Calu3 (cell line): ENCODE measurements at places on chromosomes 6 and 20.
A peak's percentile ranks its signal among the peaks of the same experiment; 100 is the strongest.

DNA sequence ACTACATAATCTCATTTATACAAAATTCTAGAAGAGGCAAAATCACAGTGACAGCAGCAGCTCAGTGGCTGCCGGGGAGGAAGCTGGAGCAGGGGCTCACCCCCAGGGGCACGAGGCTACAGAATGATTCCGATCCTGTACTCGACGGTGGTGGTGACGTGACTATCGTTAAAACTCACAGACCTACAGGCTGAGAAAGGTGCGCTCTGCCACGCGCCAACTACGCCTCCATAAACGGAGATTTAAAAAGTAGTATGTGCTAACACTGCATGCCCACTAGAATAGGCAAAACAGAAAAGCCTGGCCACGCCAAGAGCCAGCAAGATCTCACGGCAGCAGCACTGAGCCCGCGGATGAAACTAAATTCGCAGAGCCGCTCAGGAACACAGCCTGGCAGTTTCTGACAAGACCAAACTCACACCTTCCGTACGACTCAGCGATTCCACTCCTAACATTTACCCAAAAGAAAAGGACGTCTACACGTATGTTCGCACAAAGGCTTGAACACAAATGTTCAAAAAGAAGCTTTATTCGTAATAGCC lies 25.2 kb downstream of the TAF4 start:
- no peak for DNase-seq

- DNase-seq = peak; percentile 32
Measured at GRCh38 chr6:159044899-159045727, at the start of gene TAGAP. Gene TAGAP (minus strand): TSS chr6:159044991. CDS start chr6:159044146, 845 bp downstream.

GRCh38 chr6:157651731-157652490 lies 171.1 kb upstream of the SNX9 start:
- no peak for DNase-seq

DNA sequence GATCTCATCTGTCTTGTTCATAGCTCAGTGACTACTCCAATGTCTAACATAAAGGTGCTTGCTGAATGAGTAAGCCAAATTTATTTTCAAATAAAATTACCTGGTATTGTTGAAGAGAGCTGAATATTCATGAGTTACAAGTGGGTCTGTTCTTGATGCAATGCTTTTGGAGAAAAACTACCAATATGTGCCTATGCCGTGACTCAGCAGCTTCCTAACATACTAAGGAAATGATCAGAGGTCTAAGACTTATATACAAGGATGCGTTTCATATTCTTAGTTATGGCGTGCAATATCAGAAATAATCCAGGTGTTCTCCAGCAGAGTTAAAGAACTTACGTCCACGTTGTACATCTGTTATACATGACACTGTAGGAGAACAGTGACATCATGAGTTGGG lies 5.1 kb downstream of the FAM120B start:
- no peak for DNase-seq

DNA sequence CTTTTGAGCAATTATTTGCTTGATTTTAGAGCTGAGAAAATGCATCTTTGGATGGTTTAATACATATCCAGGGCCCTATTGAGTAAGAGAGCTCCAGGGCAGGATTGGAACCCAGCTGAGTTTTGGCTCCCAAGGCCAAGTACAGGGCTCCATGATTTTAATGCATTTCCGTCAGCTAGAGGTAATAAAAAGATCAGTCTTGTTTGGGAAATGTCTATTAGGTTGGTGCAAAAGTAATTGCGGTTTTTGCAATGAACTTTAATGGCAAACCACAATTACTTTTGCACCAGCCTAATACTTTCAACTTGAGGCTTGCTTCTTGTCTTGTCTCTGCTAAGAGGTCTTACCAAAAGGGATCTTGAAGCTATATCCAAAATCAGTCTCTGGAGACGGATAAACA lies 29.4 kb upstream of the CDH4 start:
- no peak for DNase-seq

GRCh38 chr6:43979525-43979924 lies 147.7 kb downstream of the MRPL14 start:
- no peak for DNase-seq

DNA sequence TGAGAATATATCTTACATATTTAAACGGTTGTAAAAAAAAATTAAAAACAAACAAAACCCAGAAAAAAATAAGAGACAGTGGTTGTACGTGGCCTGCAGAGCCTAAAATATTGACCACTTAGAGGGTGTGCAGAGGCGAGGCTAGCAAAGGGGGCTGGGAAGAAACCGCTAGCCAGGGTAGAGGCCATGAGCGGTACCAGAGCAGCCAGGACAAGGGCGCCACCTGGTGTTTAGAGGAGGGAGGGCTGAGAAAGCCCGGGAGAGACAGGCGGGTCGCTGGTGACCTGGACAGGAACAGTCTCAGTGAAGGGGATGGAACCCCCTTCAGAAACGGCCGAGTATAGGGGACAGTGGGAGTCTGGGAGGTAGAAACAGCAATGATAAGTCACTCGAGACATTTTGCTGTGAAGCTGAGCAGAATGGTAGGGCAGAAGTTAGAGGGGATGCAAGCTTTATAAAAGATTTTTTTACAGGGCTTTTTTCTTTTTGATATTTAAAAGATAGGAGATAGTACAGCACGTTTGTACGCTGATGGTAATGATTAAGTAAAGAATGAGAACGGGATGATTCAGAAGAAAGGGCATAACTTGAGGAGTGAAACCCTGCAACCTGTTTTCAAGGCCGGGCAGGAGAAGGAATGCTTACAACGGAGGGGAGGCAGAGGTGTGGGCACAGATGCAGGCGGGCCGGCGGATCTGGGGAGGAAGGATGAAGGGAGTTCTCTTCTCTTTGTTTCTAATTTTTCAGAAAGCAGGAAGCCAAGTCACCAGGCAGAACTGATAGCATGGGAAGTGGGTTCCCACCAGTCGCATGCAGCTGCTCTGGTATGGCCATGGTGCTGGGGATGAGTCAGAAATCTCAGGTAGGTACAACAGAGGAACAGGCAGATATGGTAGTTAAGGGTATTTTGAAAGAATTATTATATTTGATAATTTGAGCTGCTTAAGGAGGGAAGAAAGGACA lies 76.2 kb downstream of the FAM229B start:
- DNase-seq = peak; percentile 26

DNA sequence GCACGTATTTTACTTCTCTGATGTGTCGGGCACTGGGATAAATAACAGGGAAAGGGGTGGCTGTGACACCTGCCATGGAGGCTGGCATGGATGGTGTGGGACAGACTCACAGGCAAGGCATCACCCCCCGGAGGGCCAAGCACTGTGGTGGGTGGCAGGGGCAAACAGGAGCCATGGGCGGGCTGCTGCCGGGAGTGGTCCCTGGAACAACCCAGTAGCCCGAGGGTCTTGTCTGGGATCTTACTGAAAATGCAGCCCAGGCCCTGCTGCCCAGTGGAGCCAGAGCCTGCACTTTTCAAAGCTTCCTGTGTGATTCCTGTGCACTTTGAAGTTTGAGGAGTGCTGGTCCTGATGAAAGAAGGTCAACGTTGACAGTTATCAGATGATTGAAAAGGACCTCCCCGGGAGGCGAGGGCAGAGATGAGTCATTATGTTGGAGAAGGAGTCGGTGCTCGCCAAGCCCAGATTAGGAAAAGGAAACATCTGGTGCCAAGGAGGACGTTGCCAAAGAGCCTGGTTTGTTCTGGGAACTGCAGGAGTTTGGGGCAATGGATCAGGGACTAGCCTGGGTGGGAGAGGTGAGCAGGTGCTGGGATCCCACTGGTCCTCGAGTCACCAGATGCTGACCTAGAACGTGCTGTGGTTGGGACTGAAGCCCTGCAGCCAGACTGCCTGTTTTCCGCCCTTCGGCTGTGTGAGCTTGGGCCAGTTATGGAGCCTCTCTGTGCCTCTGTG lies 130.0 kb upstream of the GGTLC1 start:
- no peak for DNase-seq

- DNase-seq = no peak
Measured at GRCh38 chr6:11066505-11067347, 22.6 kb upstream of the ELOVL2 start.

DNA sequence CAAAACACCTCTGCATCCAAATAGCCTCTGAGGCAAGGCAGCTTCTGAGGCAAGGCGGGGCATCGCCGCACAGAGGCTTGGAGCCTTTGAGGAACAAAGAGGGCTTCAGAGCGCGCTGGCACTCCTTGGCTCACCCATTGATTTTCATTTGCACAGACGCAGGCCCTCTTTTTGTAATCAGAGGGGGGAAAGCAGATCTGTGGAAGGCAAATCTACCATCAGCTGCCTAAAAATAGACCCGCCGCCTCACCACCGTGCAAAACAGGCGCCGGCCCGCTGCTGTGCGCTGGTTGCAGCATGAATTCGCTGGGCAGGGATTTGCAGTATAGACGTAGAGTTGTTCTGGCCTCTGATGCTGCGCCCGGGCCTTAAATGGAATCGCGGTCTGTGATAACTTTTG lies 69.9 kb upstream of the STMND1 start:
- DNase-seq = no peak

GRCh38 chr6:100461917-100462705 lies 2.6 kb downstream of the SIM1 start:
- DNase-seq = no peak

GRCh38 chr20:43984587-43984986 lies 69.9 kb downstream of the TOX2 start:
- DNase-seq = no peak

DNA sequence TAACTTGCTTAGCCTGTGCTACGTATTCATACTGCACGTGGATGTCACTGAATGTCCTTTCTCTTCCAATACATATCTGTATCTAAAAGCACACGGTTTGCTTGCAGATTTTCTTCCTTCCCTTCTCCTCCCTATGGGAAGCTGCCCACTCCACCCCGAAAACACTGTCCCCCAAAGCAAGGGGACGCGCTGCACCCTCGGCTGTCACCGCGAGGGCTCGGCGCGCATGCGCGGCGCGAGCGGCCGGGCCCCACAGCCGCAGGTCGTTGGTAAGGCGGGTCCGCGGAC lies 659 bp downstream of the TMX4 start:
- peak; percentile 58 for DNase-seq

- DNase-seq = no peak
Measured at GRCh38 chr6:20565342-20565741, 31.1 kb downstream of the CDKAL1 start.

- peak; percentile 80 for DNase-seq
Measured at GRCh38 chr20:57210054-57210910, 56.2 kb downstream of the BMP7 start.

GRCh38 chr20:50169329-50169823 lies 15.9 kb upstream of the PEDS1 start:
- peak; percentile 91 for DNase-seq

- no peak for DNase-seq
Measured at GRCh38 chr6:134134654-134135053, 82.2 kb upstream of the SLC2A12 start.

GRCh38 chr6:26057899-26058298 lies 29.3 kb upstream of the HFE start:
- DNase-seq = no peak

DNA sequence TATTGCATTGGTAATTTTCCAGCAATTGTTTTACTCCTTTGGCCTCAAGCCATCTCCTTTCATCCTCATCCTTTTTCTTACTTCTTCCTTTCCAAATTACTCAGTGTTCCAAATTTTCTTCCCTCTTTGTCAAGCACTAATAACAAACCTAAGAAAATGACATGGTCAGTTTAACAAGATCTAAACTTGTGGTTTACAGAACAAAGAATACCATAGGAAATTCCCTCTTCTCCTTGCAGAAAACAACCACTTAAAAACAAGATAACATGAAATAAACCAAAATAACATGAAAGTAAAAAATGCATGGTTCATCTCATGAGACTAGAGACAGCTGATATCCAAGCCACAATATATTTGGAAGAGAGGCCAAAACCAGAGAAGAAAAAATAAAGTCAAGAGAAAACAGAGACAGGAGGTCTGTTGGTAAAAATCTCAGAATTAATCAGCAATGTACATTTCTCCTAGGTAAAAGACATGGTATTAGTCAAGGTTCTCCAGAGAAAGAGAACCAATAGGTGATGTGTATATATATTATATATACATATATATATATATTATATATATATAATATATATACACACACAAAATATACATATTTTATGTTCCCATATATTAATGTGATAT lies 51.0 kb upstream of the SENP6 start:
- DNase-seq = no peak

DNA sequence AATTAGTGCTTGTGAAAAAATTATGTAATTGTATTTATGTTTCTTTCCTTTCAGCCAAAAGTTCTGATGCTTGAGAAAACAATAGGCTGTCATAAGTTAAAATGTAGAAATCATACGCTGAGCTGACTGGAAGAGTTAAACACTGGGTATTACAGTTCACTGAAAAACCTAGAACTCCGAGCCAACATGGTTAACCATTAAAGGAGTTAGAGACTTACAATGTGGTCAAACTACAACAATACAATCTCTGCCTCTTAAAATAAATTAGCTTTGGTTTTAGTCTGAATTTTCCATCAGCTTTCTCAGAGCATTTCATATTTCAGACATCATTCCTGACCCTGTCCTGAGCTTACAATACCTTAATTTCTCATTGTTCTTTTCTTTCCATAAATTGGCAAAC lies 91.0 kb downstream of the COL12A1 start:
- DNase-seq = no peak

GRCh38 chr20:32804817-32805216 lies 14.9 kb upstream of the MAPRE1 start:
- no peak for DNase-seq

DNA sequence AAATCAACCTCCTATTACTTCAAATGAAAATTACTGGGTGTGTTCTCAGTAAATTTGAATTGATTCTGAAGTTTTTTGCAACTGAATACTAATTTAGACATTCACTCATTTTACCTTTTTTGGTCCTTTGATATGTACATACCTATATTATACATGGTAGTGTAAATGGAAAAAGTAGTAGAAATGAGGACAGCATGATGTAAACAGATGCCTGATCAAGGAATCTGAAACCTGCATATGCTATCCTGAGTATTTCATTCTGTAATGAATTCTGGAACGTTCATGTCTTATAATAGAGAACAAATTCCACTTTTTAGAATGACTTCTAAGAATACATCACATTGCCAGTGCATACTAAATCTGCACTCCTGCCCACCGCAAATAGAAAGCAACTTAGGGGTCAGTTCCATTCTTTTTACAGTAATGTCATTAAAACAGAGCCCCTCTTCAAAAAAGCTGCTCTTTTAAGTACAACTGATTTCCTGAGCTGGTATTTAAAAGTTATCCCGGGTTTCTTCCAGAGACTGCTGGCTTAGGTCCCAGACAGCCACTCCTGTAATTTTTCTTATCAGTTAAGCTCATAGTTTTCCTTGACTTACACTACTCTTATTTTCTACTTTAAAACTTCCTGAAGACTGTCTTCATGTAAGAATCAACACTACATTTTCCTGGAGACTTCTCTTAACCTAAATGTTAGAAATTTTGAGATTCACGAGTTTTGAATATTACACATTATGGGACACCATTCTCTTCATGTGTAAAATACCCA lies 48.4 kb downstream of the MAP3K7 start:
- no peak for DNase-seq

DNA sequence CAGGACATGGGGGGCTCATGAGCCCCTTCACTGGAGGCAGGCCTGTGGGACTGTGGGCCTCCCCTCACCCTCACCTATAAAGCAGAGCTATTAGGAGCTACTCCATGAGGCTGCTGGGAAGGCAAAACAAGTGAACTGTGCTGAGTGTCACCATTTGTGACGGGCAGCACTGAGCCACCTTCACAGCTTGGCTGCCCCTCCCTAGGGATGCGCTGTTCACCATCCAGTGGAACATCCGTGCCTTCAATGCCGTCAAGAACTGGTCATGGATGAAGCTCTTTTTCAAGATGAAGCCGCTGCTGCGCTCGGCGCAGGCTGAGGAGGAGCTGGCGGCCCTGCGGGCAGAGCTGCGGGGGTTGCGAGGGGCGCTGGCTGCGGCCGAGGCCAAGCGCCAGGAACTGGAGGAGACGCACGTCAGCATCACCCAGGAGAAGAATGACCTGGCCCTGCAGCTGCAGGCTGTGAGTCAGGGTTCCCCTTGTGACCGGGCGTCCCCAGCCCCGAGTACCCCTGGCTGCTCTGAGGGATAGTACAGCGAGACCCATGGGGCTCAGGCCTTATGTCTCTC lies 38.4 kb downstream of the MYH7B start:
- DNase-seq = no peak
